Testis (tissue), 5 donors: ENCODE measurements at places on chromosomes 7 and 10.

DNA sequence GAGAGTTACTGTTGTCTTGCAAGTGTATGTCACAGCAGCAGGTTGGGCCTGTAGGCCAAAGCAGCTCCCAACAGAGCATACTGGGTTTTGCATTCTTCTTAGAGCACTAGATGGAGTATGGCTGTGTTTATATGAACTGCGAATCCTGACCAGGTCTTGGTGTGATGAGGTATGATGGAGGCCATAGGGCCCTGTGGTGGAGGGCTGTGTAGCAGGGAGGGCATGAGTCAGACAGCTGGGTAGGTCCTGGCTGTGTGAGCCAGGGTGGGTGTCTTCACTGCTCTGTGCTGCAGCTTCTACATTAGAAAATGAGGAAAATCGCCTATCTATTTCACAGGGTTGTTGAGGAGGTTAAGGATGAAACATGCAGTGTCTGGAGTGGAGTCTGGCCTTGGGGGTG, 124.2 kb downstream of the BUB3 start:
- no peak for DNase-seq

DNA sequence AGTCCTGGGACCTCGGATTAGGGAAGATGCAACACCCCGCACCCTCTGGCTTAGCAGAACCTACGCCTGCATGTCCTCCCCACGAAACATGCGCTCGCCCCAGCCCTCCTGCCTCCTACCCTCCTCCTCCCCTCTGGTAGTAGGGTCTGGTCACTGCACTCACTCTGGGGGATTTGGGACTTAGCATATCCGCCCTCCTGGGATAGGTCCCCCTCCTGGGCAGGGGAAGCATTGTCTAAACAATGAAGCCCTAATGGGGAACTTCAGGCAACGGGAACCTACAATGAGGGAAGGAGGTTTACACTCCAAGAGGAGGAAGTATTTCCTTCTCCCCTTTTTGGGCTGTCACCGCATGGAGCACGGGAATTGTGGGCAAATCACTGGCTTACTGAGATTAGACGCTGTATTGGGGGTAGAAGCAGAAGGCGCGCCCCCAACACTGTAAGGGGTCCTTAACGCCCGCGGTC, 892 bp downstream of the CRHR2 start:
- no peak for DNase-seq

GRCh38 chr10:69472142-69472541, 20.9 kb downstream of the TSPAN15 start:
- DNase-seq = no peak

DNA sequence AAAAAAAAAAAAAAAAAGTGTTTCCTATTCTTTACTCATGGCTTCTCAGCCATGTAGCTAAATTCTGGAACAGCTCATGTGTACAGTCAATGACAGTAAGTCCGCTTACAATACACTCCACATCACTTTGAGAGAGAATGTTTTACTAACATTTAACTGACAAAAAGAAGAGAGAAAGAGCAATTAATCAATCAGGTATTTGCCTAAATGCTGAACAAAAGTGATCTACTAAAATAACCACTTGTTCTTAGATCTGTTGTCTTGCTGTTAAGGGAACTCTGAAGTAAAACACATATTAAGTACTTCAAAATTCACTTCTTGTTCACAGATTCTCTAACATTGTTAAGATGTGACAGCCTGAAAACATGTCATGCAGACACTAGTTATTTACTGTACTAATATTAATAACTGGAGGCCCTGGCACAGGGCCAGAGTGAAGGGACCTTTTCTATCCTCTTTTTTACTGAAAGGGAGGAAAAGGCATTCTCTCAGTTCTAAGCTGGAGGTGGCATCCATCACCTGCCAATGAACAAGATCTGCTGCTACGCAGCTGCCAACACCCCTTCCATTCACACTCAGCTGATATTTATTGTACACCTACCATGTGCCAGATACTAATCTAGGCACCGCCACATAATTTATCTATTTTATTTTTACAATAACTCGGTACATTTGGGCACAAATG, 72.6 kb downstream of the AHR start:
- no peak for DNase-seq

GRCh38 chr7:55187701-55188491, 169.1 kb downstream of the EGFR start:
- DNase-seq = peak; percentile 78

DNA sequence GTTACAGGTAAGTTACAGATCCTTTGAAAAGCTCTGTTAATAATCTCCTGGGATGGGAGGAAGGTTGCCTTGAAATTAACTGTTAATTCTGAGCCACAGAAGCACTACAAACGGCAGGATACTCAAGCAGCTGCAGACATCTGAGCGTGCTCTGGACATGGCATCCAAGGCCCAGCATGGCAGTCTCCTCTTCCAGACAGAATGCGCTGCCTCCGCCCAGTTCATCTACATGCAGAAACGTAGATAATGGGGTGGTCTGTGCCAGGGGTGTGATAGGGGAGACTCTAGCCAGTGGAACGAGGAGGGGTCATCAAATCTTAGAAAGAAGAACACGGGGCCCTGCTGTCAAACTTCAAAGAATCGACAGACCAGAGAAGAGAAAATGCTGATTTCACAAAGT, 13.8 kb downstream of the VIPR2 start:
- DNase-seq = no peak

DNA sequence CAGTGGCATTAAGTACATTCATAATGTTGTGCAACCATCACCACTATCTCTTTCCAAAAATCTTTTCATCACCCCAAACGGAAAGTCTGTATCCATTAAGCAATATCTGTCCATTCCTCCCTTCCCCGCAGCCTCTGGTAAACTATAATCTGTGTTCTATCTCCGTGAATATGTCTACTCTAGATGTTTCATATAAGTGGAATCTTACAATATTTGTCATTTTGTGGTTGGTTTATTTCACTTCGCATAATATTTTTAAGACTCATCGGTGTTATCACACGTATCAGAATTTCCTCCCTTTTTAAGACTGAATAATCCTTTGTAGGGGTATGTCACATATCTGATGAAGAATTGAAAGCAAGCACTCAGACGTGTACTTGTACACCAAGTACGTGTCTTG, 86.0 kb upstream of the FGFR2 start:
- DNase-seq = no peak

GRCh38 chr7:97973206-97973658, 16.8 kb downstream of the OCM2 start:
- DNase-seq = peak; percentile 75

DNA sequence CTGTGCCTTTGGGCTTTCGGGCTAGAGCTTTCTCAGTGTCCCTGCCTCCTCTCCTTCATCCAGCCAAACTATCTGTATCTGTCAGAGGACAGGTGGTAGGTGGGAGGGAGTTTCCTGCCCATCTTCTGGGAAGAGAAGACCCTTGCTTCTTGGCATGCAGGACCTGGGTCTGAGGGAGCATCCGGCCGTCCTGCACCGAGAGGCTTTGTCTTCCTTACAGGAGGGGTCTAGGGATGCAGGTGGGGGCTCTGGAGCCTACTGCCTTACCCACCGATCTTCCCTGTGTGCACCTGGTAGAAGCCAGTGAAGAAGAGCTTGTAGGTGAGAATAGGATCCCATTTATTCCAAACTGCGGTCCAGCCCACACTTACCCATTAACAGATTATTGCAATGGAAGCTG, 5.8 kb upstream of the KLF6 start:
- DNase-seq = no peak

GRCh38 chr10:91627344-91628102, 5.3 kb downstream of the PPP1R3C start:
- DNase-seq = no peak

DNA sequence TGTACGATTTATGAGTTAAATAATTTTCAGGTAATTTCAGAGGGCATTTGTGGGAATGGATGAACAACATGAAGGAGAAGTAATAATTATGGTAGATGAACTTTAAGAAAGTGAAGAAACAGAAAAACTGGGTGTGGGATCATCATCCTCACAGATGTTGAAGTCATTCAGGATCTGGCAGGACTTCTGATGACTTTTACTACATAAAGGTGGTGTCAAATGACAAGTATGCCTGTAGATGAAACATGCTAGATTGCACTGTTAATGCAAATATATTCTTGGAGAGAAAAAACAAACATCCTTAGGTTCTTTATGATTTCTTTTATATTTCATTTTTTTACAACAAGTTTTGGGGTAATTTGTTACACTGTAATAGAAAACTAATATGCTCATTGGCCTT, 230.2 kb downstream of the PCLO start:
- DNase-seq = no peak

DNA sequence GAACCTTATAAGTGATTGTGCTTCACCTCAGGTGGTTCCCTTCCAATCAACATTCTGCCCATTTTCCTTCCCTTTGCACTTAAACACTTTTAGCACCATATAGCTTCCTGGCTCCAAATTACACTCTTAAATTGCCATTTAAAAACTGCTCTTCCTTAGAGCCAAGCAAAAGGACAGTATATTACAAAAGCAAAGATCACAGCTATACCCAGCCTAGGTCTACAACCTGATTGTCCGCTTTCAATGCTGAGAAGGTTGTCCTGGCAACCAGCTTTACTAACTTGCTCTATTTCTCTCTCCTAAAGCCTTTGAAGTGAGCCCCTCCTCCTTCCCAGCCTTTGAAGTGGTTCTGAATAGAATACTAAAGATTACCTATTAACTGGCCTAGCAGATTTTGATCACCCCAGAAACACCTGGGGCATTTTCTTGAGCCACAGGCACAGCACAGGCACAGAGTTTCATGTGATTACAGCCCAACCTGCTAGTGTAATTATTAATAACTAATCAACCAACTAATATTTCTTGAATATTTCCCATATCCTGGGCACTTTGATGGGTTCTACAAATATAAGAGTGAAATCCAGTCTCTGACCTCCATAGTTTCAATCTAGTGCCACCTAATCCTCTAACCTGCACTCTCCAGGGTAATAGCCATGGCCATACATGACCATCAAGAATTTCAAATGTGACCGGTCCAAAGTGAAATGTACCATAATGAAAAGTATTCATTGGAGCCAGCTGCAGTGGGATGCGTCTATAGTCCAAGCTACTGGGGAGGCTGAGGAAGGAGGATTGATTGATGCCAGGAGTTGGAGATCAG, 63.6 kb upstream of the TRIM24 start:
- no peak for DNase-seq

GRCh38 chr10:127168261-127168660, 28.1 kb downstream of the INSYN2A start:
- no peak for DNase-seq

DNA sequence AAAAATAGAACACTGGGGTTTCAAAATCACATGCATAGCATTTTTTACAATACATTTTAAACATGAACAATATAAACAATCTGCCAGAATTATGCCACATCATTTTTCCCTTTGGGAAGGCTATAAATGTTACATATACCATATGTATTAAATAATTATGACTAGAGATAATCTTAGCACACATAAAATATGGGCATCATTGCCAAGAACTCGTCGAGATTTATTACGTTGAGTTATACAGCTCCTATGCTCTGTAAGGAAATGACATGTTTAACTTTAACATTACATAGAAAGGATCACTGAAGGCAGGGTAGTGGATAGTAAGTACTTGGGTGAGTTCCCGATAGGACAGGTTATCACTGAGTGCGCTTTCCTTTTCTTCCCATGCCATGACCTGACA, 267.8 kb downstream of the PARD3 start:
- DNase-seq = no peak

DNA sequence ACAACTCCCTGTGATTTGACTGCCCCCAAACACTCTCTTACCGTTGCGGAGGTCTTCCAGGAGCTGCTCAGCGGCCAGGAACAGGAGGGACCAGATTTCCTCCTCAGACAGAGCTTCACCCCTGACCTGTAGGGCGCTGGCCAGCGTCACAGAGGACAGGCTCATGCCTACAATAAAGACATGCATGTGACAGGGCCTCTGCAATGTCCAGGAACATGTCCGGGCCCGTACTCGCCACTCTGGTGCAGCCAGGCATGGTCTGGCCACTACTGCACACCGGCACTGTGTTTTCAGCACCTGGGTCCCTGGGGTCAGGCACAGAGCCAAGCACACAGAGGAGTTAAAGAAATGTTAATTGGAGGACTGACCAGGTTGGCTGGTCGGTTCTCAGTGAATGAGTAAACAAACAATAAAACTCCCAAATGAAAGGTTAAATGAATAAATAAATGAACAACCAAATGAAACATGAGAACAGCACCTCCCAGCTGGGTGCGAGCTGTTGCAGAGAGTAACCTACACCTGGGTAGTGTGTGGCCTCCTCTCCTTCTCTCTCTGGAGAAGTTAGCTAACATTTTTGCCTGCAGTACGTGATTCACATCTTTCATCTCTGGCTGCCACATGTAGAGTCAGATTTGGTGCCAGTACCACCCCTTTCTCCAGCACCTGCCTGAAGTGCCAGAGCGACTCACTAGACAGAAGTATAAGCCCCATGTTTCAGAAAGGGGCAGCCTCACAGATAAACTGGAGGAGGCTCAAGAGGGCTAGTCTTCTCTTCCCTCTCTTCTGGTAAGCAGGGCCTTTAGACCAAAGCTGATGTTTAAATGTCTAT, 22.8 kb downstream of the FRMPD2 start:
- no peak for DNase-seq

- no peak for DNase-seq
Observed at GRCh38 chr7:155512246-155512887, 34.0 kb downstream of the CNPY1 start.

- no peak for DNase-seq
Observed at GRCh38 chr7:375901-376305, 85.9 kb downstream of the FOXL3 start.

DNA sequence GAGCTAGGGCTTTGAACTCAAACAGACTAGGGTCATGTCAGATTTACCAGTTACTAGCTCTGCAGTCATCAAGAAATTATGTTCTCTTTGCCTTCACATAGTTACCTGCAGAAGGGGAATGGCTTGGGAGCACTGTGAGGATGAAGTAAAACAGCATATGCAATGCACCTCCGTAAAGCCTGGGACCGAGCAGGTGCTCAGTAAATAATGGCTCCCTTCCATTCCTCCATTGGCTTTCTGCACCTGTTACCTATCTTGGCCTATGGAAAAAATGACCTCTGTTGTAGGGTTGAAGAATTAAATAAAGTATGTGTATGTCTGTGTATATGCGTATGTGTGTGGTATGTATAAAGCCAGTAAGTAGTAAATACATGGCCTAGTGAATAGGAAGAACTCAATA, 78.8 kb downstream of the PDE1C start:
- DNase-seq = no peak

DNA sequence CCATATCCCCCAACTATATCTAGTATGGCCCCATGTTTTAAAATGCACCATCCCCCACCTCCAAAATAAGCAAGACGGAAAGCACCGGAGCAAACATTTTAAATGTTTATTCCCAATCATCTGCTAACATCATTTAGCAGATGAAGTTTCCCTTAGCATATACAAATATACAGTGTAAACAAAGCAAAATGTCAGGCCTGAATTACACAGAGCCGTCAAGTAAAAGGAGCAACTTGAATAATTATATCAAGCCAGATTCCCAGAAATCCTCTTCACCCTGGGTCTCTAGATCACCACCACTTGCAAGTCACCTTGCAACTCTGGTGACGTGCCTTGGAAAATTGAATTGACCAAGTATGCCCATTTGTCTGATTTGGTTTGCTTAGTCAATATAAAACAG, 91.6 kb upstream of the COL1A2 start:
- no peak for DNase-seq

GRCh38 chr7:92461027-92462003, 14.0 kb downstream of the GATAD1 start:
- DNase-seq = peak; percentile 49

- peak; percentile 38 for DNase-seq
Observed at GRCh38 chr7:130441408-130441869, 623 bp upstream of the CEP41 start.

GRCh38 chr7:135771051-135771450, 22.4 kb upstream of the FAM180A start:
- DNase-seq = no peak

- DNase-seq = no peak
Observed at GRCh38 chr7:4188651-4189050, 493.4 kb upstream of the FOXK1 start.

- no peak for DNase-seq
Observed at GRCh38 chr10:62900829-62901571, 84.8 kb upstream of the EGR2 start.
